ENCODE measurements at places on chromosomes 13 and 19.
A peak's percentile ranks its signal among the peaks of the same experiment; 100 is the strongest.

DNA sequence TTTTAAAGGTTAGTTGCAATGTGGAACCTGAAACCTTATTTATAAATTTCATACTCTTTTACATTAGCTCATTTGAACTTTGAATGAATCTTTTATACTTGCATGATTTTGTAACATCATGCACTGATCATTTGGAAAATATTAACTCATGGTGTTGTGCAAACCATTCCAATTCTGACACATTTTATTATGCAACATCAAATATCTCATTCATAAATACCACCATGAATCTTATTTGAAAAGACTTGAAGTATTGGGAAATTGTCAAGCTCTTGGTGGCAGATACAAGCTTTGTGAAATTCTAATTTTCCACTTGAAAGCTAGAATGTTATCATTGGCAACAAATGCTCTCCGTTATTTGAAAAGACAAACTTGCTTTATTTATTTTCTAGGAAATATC lies 379.9 kb upstream of the PCDH20 start:
- DNase-seq, result no peak

DNA sequence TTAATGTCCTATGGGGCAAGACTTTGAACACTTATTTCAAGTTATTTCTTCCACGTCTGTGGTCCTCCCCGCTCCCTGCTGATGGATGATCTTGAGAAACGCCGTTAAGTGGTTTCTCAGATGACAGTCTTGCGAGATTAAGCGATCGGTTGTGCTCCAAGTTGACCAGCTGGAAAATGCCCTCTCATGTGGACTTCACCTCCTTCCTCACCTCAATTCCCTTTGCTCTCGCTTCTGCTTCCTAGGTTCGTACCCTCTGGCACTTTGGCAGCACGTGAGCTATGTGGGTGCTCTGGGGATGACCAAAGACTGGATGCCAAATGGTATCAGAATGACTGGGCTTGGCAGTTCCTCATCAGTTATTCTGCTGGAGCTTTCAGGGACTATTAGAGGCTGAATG lies 480.0 kb downstream of the ZNF536 start:
- DNase-seq, result no peak

DNA sequence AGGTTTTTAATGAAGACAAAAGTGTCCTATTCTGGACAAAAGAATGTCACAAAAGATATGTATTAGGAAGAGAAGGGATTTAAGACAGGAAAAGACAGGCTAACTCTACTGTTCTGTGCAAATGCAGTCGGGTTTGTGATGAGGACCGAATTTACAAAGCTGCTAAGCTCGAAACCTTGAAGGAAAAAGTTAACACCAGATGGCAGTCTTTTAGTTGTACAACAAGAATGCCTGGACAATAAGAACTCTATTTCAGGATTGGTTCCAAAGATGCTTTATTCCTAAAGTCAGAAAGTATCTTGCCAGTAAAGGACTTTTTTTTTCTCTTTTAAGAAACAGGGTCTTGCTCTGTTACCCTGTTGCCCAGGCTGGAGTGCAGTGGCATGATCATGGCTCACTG lies 51.1 kb downstream of the HS6ST3 start:
- DNase-seq, result no peak

DNA sequence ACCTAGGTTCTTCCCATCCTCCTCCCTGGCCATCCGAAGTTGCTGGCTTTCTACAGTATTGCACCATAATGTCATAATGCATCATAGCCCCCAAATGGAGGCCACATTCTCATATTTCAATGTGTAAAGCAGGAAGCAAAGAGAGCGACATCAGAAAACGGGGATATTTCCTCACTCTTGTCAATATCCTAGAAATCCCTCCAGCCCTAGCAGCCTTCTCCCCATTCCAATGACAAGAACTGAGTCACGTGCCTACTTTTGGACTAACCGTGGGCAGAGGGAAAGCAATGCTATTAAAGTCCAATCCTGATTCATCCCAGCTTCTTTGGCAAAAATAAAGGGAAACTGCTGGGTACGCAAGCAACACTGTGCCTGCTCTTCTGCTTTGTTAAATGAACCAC lies 4.3 kb upstream of the RAP2A start:
- DNase-seq, result no peak

DNA sequence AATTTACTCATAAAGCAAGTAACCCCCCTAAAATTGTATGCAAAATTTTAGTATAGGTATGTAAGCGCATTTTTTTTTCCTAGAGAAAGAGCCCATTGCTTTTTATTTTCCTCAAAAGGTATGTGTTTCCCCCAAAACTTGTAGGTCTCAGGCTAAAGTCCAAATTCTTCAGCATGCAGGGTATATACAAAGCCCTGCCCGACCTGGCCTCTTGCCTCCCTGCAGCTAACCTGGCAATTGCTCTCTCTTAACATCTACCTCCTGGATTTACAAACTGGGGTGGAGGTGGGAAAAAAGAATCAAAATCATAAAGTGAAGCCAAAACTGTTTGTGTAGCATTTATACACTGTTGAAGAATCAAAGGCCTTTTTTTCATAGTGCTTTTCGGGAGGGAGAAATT lies 107.8 kb downstream of the KCNRG start:
- DNase-seq, result no peak

- DNase-seq, result no peak
These were observed 57.7 kb downstream of the POLR1D start for GRCh38 chr13:27679396-27679795.

DNA sequence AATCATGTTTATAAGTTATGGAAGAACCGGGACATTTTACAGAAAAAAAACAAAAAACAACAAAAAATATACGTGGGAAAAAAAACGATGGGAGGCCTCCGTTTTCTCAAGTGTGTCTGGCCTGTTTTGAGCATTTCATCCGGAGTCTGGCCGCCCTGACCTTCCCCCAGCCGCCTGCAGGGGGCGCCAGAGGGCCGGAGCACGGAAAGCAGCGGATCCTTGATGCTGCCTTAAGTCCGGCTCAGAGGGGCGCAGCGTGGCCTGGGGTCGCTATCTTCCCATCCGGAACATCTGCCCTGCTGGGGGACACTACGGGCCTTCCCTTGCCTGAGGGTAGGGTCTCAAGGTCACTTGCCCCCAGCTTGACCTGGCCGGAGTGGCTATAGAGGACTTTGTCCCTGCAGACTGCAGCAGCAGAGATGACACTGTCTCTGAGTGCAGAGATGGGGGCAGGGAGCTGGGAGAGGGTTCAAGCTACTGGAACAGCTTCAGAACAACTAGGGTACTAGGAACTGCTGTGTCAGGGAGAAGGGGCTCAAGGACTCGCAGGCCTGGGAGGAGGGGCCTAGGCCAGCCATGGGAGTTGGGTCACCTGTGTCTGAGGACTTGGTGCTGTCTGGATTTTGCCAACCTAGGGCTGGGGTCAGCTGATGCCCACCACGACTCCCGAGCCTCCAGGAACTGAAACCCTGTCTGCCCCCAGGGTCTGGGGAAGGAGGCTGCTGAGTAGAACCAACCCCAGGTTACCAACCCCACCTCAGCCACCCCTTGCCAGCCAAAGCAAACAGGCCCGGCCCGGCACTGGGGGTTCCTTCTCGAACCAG lies 1.8 kb upstream of the APOE start:
- DNase-seq, result peak; percentile 60

DNA sequence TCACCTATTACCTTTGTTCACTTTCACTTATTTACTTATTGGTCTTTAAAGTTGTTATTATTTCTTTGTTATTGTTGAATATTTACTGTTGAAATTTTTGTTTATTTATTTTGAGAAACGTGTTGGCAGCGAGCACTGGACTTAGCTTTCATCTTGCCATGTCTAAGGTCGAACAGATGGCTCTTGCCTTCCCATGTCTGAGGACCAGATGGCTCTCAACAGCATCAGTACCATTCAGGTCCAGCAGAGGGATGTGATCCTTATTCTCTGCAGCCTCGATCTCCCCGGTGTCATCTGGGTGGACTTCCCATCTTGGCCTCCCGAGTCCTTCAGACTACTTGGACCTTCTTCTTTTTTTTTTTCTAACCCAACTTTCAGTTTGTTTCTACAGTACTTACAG lies 1437.6 kb downstream of the UQCRFS1 start:
- DNase-seq, result no peak

GRCh38 chr13:26964278-26965250 lies 204.0 kb upstream of the GPR12 start:
- DNase-seq, result no peak

- no peak for DNase-seq
These were observed 77.1 kb downstream of the GNG7 start for GRCh38 chr19:2625434-2625833.

DNA sequence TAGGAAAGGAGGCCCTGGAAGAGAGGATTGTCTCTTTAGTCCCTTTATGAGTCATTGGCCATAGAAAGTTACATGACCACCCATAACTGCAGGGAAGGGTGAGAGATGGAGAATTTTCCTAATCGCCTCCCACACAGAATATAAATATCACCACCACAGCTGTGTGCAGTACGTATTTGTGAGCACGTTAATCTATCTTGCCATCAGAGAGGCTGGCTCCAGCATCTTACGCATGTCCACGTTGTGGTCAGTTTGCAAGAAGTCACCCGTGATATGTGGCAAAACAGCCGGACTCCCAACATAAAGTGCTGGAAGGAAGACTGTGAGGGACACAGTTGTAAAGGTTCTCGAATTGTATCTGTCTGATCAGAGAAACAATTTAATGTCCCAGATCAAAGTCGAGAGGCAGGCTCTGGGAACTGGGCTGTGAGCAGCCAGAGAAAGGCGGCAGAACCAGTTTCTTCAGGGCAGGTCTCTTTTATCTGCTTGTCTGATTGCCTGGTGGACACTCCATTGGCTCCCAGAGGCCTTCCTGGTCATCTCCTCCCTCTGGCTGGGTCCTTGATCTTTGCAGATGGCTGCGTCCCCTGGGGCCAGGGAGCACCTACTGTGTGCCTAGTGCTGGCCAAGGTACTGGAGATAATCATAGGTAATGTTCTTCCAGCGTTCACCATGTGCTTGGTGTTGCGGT lies 74.9 kb downstream of the SIPA1L3 start:
- DNase-seq, result no peak

DNA sequence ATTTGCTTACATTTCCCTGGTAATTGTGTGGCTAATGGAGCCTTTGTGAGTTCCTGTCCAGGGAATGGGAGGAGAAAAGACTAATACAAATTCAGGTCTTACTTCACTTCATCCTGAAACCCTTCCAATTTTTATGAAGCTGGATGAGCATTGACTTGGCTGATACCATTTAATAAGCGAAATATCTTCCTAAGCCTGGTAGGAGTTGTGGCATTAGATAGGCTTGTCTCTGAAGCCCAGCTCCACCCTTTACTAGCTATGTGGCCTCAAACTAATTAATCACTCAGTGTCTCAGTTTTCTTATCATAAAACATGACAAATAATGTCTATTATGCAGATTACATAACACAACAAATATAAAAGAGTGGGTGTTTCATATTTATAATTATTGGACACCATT lies 106.3 kb downstream of the FGF9 start:
- no peak for DNase-seq

- no peak for DNase-seq
These were observed 789.8 kb upstream of the PCDH9 start for GRCh38 chr13:68019901-68020300.

- no peak for DNase-seq
These were observed 20.5 kb upstream of the TNFRSF19 start for GRCh38 chr13:23549724-23550123.

GRCh38 chr19:47618771-47619170 lies 9.8 kb downstream of the BICRA start:
- no peak for DNase-seq

- no peak for DNase-seq
These were observed 66.1 kb downstream of the ZNF486 start for GRCh38 chr19:20233105-20233504.

- DNase-seq, result peak; percentile 46
These were observed at the start of gene TNPO2 for GRCh38 chr19:12723641-12724426. Gene TNPO2, minus strand, starts transcription at chr19:12723932. Its CDS starts 2,955 bp downstream, at chr19:12720977.

- no peak for DNase-seq
These were observed 160.3 kb downstream of the KCTD15 start for GRCh38 chr19:33956941-33957340.

DNA sequence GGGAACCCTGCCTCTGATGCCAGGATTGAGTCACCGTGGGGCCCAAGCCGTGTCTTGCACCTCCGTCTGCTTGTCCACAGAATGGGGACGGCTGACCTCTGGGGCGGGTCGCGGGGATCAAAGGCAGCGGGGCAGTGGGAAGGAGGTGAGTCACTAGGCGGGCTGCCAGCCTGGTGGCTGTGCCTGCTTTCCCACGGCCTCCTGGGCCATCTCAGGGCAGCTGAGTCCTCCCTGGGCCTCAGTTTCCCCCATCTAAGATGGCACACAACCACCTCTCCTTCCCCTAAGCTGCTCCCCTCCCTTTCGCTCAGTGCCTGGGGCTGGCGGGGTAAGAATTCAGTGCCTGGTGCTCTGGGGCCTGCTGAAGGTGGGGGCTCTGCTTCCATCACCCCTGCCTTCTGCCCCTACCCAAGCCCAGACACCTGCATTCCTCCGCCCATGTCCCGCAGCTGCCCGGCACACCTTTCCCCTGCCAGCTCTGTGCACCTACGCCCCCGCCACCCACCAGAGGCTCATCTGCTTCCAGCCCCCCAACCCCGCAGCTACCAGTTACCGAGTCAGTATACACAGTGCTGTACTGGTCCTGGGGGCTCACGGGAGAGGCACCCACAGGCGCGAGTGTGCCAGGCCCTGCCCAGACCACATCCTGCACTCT lies 3.5 kb downstream of the MKNK2 start:
- no peak for DNase-seq

GRCh38 chr19:55676383-55676782 lies 1.4 kb downstream of the EPN1 start:
- DNase-seq, result no peak

DNA sequence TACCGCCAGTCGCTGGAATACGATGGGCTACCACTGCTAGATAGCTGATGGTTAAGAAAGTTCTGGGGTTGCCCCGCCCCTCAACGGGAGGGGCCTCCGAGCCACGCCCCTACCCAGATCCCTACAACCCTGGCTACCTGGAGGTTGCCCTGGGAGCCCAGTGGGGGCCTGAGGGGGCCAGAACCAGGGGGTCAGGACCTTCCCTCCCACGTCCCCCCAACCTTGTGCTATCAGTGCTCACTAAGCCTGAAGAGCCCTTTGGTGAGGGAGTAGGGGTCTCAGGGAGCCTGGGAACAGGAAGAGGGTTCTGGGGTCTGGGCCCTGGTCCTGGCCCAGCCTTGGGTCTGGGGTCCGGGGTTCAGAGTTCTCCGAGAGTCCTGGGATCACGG lies 8.9 kb downstream of the OCEL1 start:
- DNase-seq, result peak; percentile 16

DNA sequence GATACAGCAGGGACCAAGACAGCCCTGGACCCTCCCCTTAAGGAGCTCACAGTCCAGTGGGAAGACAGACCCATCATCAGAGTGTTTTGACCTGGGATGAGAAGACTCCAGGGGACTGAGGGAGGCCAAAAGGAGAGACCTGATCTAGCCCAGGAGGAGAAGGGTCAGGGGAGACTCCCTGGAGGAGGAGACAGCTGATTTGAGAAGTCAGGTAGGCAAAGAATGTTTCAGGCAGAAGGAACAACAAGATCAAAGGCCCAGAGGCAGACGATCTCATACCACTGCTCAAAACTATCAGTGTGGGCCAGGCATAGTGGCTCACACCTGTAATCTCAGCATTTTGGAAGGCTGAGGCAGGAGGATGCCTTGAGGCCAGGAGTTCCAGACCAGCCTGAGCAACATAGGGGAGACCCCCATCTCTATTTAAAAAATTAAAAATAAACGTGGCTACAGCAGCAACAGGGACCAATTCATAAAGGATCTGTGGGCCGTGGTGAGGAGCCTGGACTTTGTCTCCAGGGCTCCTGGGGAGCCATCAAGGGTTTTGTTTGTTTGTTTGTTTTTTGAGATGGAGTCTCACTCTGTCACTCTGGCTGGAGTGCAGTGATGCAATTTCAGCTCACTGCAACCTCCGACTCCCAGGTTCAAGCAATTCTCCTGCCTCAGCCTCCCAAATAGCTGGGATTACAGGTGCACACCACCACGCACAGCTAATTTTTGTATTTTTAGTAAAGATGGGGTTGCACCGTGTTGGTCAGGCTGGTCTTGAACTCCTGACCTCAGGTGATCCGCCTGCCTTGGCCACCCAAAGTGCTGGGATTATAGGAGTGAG lies 2.2 kb upstream of the COX6B1 start:
- DNase-seq, result no peak

Measured in activated CD4-positive, CD25-positive, alpha-beta regulatory T cell (primary cell).